ENCODE measurements at places on chromosomes 16 and 17.
A peak's percentile ranks its signal among the peaks of the same experiment; 100 is the strongest.

- peak; percentile 82 for DNase-seq
Observed at GRCh38 chr17:21029036-21029435, 13.8 kb downstream of the USP22 start.

DNA sequence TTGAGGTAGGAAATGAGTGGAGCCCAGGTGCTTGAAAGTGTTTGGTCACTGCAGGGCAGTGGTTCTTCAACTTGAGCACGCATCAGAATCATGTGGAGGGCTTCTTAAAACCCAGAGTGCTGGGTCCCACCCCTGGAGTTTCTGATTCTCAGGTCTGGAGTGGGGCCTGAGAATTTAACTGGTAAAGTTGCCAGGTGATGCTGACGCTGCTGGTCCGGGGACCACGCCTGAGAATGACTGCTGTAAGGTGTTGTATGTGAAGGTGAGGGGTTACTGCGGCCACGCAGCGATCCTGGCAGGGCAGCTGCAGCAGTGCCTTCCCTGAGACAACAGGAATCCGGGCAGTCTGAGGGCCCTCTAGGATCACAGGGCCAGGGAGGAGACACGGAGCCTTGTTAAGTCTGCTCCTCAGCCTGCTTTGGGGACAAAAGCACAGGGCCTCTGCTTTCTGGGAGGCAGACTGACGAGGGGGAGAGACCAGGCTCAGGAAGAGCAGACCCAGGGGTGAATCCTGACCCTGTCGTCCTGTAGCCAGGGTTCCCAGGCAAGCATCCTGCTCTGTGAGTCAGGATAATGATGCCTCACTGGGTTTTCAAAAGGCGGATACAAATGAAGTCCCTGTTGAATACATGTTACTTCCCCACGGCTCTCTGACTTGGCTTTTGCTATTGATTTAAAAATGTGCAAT lies 16.2 kb downstream of the CCDC42 start:
- DNase-seq, result no peak

- DNase-seq, result no peak
Observed at GRCh38 chr17:79814127-79814973, 17.5 kb upstream of the CBX8 start.

DNA sequence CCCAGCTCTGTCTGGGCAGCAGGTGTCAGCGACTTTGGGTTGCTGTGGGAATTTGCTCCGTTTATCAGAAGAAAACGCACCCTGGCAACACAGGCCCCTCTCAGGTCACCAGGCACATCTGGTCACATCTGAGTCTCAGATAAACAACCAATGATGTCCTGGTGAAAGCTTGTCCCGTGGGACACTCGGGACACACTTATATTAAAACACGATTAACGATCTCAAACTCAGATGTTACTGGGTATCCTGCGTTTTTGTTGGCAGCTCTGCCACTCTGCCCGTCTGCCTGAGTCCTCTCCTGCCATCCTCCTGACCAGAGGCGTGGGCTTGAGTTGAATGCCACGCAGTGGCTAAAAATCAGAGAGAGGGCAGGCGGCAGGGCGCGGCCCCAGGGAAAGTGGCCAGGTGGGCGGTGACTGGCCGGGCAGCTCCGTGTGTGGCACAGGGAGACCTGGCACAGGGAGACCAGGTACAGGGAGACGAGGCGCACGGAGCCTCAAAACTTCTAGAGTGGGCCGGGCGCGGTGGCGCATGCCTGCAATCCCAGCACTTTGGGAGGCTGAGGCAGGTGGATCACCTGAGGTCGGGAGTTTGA lies 2.1 kb downstream of the SECTM1 start:
- no peak for DNase-seq

DNA sequence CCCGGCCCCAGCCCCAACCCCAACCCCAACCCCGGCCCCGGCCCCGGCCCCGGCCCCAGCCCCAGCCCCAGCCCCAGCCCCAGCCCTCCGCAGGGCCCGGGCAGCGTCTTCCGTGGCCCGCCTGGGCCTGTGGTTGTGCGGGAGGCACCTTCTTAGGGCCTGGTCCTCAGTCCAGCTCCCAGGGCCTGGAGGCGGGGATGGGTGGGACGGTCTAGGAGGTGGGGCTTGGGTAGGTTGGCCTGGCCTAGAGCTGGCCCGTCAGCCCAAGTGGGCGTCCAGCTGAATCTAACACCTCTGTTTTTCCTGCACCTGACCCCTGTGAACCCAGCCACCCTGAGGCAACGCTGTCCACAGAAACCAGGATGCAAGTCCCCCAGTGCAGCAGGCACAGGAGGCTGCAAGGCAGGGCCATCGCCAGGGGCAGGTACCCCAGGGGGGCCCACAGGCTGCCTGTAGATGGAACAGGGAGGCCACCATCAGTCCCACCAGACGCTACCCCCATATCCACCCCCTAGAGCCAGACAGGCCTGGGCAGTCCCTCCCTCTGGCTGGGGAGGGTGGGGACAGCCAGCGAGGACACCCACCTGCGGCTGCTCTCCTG lies 8.8 kb downstream of the MSLN start:
- no peak for DNase-seq

DNA sequence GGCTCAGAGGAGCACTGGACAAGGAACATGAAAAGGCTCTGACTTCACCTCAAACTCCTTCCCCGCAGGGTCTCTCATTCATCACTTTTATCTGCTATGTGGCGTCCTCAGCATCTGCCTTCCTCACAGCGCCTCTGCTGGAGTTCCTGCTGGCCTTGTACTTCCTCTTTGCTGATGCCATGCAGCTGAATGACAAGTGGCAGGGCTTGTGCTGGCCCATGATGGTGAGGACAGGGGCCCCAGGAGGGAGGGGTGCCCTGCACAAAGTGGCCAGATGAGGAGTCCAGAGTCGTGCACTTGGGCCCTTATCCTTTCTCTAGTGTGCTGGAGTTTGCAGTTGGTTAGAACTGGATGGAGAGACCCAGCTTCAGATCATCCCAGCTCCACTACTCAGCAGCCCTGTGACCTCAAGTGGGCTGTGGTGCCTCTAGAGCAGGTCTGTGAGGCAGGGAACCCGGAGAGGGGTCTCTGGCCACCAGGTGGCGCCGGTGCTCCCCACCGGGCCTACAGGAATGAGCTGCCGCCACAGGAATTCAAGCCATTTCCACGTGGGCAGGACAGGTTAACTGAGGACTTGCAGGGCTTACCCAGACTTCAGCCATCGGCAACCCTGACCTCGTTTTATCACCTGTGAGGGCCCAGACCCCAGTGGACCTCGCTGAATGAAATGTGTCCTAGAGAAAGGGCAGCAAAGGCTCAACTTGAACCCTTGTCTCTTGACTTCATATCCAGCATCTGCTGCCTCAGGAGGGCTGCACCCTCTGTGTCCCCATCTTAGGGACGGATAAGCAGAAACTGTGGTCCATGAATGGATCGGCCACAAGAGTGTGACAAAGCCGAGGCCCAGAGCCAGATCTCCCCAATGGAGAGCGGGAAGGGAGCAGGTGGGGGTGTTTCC lies 4.0 kb downstream of the CMTM3 start:
- peak; percentile 90 for DNase-seq

DNA sequence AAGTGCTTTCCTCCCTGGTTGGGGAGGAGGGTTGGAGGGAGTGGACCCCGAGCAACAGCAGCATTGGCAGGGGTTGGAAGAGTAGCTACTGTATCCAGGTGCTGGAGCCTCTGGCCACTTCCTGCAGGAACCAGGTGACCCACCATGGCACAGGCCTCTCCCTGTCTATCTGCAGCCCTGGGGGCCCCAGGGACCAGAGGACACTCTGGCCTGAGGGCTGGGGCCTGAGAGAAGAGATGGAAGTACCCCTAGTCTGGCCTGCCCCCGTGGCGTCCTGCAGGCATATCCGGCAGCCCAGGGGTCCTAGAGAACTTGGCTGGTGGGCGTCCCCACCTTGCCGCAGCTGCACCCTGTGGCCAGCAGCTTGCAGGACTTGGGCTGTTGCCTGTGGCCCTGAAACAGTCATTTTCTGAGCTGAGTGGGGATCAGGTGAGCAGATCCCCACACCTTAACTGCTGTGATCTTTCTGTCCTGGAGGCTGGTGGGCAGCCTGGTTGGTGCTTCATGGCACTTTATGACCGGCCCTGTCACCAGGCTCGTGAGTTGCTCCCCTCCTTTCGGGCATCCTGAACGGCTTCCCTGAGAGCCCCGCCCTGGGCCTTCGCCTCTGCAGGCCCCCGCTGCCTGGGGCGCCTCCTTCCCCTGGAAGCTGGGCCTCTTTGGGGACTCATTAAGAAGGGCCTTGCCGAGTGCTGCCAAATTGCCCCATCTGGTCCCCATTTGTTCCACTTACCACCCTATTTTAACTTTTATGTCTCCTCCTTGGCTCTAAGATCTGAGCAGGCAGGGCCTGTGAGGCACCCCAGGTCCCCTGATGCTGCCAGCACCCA lies 298.6 kb downstream of the SEC14L1 start:
- peak; percentile 71 for DNase-seq

DNA sequence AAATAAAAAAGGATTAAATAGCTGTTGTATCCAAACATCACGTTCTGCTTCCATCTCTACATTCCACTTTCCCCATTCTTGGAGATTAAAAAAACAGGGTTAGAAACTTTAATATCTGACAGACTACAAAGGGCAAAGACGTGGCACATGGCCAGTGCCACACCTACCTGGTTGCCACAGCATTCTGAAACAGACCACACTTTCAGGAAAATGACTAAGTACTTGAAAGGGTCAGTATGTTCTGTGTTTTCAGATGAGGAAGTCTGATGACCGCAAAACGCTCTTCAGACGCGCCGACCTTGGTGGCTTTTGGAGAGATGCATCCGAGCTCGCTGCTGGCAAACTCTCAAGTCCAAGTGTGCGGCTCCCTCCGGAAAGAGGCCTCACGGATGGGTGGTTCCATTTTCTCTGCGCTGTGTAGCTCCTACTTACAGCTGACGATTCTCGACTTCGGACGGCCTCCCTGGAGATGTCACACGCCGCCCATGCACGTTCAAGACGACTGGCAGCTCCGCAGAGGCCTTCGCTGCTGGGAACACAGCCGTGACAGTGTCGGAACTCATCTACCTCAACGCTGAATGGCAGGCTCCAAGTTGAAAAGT lies 15.5 kb downstream of the MAP1LC3B start:
- DNase-seq, result no peak

- no peak for DNase-seq
Observed at GRCh38 chr17:21124086-21124485, 2.7 kb upstream of the DHRS7B start.
